Fibroblast of mammary gland (primary cell): ENCODE measurements at places on chromosomes 4 and X.

DNA sequence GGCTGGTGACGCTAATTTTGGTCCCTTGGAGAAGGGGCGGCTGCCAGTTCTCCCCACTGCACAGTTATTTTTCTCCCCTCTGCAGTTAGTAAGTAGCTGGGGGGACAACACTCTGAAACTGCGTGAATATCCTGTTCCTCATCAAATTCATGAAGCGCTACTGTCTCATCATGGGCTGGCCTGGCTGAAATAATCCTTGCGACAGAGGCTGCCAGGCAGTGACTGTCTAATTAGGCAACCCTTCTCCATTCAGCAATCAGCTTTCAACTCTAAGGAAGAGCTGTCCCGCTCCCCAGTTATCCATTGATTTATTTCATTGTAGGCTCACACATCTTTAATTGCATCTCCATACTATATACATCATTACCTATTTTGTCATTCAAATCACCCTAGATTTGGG is 8.2 kb downstream of the SH3TC1 start:
- DNase-seq, result no peak

GRCh38 chr4:109803924-109804571 is 2.2 kb upstream of the CFI start:
- DNase-seq, result peak; percentile 55

DNA sequence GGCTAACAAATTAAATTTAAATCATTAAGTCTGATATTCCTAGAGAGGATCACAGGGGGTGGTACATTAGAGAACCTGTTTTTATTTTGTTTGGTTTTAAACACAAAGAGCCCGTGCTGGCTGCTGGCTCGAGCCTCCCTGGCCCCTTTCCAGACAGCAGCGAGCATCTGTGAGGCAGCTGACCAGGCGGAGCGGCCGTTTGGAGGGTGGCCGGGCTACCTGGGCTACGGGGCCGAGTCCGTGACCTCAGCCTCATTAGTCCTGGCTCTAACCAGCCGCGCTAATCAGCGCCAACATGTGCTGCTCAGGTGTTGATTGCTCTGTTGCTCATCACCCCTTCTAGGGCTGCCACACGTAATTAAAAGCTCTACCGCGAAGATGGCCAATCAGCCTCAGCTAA is 35.3 kb downstream of the DCTD start:
- no peak for DNase-seq

GRCh38 chrX:49282647-49283011 is 13.0 kb downstream of the PPP1R3F start:
- DNase-seq, result peak; percentile 48

DNA sequence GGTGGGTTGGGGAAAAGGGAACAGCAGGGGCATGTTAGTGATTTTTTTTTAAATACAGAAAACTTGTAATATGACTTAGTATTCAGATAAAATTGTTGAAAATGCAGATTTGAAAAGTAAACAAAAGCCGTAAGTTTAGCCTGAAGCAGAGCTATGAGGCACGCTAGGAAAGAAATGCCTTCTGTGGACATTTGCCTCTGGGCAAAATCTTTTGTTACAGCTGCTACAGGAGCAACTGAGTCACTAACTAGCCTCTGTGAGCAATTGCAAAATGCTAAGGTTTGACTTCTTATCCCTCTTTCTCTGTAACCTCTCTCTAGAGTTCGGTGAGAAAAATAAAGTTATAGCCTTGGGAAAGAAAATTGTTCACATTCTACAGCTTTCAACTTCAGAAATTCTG is 350.0 kb downstream of the SLC7A11 start:
- DNase-seq, result no peak

DNA sequence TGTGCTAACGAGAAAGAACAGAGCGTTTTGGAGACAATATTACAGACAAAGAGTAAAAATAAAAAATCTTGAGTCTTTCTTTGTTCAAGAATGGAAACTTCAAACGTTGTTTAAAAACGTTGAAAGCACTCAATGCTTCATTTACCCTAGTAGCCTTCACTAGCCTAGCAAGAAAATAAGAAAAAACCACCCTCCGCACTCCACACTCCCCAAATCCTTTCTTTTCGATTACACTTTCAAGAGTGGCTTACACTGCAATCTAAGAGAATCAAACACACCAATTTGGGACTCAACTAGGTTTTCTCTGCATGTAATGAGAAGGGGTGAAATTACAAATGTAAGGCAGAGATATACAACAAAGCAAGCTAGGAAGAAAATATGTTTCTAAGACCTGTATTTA is 4.7 kb downstream of the TMSB4X start:
- DNase-seq, result peak; percentile 41

DNA sequence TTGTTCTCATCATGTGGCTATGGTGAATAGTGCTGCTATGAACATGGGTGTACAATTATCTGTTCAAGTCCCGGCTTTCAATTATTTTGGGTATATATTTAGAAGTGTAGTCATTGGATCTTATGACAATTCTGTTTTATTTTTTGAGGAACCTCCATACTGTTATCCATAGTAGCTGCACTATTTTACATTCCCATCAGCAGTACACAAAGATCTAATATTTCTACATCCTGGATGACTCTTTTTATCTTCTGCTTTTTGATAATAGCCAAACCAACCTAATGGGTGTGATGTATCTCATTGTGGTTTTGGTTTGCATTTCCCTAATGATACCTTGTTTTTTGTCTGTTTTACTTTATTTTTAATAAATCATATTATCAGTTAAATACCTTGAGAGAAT is 12.9 kb upstream of the IL13RA1 start:
- DNase-seq, result no peak

- no peak for DNase-seq
Observed at GRCh38 chrX:2550328-2551020, 49.7 kb upstream of the DHRSX start.

DNA sequence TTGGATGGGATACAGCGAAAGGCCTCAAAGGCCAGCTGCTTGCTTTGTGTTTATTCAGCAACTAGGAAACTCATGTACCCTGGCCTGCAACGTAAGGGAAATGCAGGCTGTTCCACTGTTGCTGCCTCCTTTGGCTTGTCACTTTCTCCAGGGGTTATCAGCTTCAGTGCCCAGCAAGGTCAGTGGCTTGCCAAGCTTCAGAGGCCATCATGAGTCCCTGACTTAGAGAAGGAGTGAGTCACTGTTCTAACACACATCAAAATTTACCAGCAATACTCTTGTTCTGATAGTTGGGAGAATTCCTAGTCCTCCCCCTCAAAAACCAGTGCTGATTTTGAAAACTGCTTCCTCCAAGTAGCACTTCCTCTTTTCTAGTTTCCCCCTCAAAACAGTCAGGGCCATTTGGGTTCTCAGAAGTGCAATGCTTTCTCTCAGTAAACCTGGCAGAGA is 250.8 kb downstream of the ARHGAP24 start:
- DNase-seq, result peak; percentile 61

GRCh38 chrX:83845397-83845796 is 15.5 kb upstream of the CYLC1 start:
- DNase-seq, result peak; percentile 28

DNA sequence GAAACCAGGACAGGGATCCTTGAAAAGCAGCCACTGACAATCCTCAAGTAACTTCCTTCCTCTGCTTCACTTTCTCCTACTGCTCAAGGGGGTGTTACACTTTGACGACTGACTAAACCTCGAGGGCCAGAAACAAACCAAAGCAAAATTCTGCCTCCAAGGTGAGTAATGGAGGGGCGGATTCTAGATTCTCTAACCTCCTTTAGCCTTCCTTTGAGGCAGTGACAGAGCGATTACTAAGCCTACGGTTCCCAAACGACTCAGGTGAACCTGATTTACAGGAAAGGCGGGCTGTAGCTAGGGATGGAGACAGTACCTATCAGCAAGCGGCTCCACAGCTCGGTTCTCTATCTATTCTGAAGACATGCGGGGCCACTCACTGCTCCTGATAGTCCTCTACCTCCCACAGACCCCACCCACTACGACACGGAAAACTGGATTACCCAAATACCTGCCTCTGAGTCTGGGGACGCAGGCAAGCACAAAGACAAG is 487 bp downstream of the TBCK start:
- peak; percentile 55 for DNase-seq

DNA sequence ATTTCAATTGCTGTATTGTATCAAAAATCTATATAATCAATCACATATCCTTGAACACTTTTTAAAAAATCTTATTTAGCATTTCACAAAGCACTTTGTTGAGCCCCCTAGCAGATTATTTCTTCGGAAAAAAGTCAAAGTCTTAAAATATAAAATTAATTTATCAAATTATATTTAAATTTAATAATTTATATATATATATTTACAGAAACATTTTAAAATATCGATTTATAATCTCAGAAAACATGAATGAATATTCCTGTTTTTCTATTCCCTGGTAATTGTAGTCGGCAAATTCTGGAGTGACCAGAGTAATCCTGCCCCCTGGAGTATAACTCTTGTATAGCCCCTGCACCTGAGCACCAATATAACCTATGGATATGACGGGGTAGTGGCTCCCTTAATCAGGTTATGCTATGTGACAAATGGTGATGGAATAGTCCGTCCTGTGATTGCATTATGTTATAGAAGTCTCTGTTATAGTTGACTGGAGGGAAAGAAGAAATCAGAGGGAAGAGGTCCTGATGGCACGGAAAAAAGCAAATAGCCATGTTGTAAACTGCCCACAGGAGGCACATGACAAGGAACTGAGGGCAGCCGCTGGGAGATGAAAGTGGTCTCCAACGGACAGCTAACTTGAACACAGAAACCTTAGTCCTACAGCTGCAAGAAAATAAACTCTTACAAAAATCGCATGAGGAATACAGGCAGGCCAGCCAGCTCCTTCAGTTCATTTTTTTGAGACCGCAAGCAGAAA is 1092.3 kb downstream of the ARAP2 start:
- no peak for DNase-seq

DNA sequence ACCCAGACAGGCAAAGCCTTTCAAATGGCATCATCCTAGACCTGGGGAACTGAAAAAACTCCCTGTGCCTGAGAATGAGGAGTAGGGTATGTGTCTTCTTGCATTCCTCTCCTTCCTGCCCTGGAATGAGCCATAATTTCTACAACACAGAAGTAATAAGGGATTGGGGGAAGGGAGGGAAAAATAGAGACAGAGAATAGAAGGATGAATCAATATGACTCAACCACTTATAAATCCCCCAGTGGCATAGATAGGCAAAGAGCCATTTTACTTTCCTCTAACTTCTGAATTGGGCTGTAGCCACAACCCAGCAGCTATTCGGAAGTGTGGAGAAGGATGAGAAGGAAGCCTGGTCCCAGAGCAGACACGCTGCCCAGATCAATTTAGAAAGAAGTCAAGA is 99.9 kb downstream of the NHS start:
- DNase-seq, result peak; percentile 80

GRCh38 chr4:166045457-166045856 is 172.4 kb downstream of the TLL1 start:
- no peak for DNase-seq

DNA sequence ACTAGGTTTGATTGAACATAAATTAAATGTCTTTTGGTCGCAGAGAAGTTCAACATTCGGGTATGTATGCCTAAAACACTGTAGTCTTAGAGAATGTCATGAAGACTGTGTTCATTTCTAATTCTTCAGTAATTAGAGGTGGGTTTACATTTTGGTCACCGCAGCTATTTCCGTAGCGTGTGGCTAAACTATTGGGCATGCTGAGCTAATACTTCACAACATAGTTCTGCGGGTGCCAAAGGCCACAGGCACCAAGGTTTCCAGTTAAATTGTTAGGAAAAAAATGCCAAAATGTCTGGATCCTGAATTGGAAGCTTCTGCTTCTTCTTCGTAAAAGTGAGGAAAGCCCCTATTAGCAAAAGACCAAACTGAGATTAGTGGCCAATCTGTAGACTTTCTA is 25.1 kb downstream of the SMIM31 start:
- no peak for DNase-seq

- DNase-seq, result no peak
Observed at GRCh38 chr4:77762531-77762930, 56.6 kb downstream of the CNOT6L start.

DNA sequence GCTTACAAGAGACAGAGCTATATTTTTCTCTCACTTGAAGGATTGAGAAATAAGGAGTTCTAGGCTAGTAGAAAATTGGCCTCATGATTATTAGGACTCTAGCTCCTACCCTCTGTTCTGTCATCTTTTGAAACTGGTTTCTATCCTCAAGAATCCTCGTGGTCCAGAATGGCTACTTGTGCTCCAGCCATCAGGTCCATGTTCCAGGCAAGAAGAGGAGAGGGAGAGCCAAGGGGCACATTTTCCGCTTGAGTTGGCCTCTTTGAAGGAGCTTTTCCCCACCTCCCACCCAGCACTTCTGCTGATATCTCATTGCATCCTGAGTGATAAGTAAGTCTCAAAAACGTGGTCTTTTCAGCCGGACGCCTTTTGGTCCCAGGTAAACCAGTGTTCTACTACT is 7.2 kb upstream of the SORBS2 start:
- no peak for DNase-seq

DNA sequence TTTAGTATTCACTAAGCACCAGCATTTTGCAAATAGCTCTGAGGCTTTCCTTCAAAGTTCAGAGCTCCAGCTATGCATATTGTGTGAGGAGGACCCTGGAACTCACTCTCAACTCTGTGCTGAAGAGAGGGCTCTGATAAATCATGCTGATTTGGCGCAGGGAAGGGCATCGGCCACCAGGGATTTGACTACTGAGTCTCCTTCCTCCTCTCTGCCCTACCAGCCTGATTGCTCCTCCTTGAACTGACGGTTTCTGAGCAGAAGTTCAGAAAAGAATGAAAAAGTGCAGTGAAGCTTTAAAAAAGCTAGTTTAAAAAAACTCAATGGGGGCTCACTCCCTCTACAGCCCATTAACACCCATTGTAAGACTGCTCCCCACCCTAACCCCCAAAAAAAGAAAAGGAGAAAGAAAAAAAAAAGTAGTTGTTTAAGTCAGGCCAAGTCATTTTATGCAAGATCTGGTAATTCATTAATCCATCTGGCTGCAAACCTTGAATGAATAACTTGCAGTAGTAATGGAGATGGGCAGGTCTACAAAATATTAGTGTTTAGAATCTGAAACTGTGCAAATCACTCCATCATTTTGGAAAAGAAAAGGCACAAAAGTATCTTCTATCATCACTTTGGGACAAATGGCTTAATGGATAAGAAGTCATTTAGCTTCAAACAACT is 13.3 kb downstream of the PPARGC1A start:
- no peak for DNase-seq

DNA sequence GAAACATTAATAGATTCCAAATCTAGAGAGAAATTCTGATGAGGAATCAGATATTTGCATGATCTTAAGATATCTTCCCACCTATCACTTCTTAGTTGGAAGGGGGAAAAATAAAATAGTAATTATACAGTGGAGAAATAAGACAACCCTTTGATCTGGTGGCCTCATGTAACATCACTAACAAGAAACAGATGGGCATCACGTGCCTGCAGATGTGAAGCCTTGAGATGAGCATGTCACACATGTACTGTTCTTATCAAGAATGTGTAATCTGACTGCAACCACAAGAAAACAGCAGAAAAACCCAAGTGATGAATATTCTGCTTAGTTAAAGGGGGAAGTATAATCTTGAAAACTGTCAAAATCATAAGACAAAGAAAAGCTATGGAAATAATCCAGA is 31.4 kb upstream of the NKX6-1 start:
- peak; percentile 74 for DNase-seq
